ENCODE measurements at places on chromosomes 7 and 10.
A peak's percentile ranks its signal among the peaks of the same experiment; 100 is the strongest.

DNA sequence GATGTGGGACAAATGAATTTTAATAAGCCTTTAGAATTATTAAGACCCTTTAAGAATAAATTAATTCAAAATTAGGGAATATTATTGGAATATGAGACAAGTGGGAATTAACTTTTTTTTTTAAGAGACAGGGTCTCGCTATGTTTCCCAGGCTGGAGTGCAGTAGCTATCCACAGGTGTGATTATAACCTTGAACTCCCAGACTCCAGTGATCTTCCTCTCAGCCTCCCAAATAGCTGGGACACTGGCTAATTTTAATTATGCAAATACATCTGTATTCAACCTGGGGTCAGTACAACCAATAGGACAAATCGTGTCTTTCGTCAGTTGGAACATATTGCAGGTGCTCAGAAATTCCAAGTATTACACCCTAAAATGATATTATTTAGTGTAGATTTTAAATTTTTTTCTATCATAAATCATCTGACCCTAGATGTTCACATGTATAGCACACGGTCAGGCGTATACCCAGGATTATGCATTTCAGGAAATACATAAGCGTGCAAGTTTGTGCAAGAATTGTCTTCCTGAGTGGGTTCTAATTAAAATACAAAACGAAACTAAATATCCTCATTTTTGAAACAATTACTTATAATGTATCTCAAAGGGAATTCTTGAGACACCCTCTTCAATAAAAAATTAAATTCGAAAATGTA is 1.2 kb downstream of the NT5C3A start:
- no peak for DNase-seq

DNA sequence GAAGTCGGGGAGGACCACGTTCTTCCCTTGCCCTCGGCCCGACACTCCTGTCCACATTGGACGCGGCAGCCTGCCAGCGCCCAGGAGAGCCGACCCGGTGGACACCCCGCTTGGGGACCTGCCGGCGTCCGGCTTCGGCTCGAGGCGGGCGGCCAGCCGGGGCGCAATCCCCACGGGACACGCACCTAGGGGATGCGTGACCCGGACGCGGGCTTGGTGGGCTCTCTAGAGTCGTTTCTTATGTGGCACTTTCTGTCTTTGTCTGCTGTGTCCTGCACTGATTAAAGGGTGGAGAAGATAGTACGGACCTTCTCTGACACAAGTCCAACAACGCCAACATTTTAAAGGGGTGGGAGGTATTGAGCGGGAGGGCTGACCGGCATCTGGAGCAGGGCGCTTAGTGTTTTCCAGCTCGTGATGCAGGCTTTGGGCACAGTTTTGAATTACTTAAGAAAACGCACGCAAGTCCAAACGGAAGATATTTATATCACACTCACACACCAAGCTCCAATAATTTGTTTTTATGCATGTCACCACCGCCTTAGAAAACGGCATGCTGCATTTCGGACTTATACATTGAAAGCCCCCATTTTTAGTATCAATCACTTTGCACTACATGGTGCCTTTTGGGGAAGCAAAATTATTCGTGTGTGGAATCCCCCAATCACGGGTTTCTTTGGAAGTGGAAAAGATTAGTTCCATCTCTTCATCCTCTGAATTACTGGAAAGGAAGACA is 3.9 kb upstream of the SPAG6 start:
- DNase-seq: no peak

DNA sequence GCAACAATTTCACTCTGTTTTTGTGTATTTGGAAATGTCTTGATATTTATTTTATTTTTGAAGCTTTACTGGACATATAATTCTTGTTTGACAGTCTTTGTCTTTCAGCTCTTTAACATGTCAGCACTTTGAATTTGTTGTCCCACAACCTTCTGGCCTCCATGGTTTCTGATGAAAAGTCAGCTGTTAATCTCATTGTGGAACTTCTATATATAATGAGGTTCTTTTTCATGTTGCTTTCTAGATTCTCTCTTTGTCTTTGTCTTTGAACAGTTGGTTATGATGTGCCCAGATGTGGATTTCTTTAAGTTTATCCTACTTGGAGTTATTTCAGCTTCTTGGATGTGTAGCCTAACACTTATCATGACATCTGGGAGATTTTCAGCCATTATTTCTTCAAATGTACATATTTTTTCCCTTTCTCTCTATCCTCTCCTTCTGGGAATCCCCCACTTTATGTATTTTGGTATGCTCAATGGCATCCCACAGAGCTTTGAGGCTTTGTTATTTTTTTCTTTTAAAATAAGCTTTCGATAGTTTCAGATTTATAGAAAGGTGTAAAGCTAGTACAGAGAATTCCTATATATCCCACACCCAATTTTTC is 9.5 kb upstream of the LMTK2 start:
- no peak for DNase-seq

GRCh38 chr10:22374489-22375126 is 29.3 kb downstream of the SPAG6 start:
- DNase-seq: no peak

- DNase-seq: no peak
These were observed 854 bp downstream of the CTBP2 start for GRCh38 chr10:125159486-125159931.

- peak; percentile 21 for DNase-seq
These were observed 27.1 kb downstream of the OGDH start for GRCh38 chr7:44633254-44634186.

GRCh38 chr7:35185908-35186731 is 67.8 kb downstream of the TBX20 start:
- no peak for DNase-seq

DNA sequence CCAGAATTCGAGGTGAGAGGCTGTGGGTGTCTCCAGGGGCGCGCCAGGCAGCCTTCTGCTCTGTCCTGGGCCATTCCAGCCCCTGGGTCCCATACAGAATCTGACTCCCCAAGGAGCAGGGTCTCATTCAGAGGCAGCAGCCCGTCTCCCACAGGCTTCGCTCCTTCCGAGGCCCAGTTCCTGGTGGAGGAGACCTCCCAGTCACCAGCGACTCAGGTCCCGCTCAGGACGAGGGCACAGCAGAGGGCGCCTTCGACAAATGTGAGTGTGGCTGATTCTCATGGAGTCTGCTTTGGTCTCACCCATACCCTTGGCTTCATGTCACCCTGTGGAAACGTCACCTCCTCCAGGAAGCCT is 81.8 kb upstream of the GPR26 start:
- no peak for DNase-seq

DNA sequence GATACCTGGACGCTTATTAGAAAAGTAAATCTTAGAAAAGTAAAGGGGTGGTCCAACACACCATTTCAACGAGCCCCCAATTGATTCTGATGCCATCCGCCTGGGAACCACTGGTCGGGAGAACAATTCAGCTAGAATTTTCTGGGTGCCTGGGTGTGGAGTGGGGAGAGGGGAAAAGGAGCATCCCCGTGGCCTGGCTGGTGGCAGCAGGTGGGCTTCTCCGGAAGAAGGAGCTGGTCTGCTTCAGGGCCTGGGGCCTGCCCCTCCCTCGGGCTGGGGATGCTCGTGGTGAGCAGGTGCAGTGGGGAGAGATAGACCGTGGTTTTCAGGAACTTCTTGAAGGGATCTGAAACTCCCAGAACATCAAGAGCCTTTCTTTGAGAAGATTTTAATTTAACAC is 39.9 kb upstream of the DUSP5 start:
- no peak for DNase-seq

DNA sequence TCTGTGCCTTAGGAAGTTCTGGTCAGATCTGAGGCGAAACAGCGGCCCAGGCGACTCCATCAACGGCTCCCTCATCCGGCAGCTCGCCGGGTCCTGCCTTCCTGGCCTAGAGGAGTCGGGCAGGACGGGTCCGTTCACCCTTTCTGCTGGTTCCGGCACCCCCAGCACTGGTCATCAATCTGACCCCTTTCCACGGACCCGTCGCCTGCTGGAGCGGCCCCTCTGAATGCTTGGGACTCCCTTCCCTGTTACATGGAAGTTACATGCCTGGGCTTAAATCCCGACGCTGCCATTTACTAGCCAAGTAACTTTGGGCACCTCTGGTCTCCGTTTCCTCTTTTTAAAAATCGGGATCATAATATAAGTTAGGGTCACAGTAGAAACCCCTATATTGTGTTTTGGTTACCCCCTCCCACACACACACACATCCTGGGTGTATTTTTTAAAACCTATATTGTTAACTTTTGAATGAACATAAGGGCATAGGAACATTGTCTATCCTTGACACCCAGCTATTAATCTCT is 607 bp upstream of the GGCT start:
- no peak for DNase-seq

GRCh38 chr10:35043796-35044344 is 46.3 kb downstream of the CUL2 start:
- DNase-seq: no peak

DNA sequence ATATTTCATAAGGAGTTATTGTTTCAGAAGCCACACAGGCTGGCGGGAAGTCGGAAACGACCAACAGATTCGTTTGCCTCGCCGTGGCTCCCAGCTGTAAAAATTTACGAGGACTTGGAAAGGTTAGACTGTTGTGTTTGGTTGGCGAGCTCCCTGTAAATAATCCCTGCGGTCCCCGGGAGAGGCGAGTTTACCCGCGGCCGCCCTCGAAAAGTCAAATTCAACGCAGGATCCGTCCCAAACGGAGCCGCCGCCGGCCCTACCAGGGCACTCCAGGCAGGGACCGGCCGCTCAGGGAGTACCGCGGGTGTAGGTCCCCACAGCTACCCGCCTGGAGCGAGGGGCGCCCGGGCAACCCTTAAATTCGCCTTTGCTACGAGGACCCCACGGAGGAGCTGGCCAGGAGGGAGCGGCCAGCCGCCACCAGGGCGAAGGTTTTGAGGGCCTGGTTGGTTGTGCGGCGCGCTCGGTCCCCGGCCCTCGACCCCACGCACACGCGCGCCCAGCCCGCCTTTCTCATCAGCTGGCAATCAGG is 726 bp upstream of the HOXA9 start:
- no peak for DNase-seq

DNA sequence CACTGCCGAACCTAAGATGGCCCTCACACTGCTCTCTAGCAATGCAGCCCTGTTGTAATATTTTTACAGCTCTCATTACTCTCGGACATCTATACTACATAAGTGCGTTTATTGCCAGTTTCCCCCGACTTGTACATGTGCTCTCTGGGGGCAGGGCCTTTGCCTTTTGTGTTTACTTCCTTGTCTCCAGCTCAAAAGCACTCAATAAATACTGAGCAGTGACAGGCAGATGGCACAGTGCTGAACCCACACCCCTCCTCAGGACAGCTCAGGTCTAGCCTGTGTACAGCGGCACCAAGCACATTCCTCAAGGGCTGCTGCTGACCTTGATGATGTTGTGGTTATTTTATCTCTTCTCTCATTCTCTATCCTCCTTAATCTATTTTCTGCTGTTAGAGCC is 68.0 kb upstream of the ELMO1 start:
- DNase-seq: no peak

DNA sequence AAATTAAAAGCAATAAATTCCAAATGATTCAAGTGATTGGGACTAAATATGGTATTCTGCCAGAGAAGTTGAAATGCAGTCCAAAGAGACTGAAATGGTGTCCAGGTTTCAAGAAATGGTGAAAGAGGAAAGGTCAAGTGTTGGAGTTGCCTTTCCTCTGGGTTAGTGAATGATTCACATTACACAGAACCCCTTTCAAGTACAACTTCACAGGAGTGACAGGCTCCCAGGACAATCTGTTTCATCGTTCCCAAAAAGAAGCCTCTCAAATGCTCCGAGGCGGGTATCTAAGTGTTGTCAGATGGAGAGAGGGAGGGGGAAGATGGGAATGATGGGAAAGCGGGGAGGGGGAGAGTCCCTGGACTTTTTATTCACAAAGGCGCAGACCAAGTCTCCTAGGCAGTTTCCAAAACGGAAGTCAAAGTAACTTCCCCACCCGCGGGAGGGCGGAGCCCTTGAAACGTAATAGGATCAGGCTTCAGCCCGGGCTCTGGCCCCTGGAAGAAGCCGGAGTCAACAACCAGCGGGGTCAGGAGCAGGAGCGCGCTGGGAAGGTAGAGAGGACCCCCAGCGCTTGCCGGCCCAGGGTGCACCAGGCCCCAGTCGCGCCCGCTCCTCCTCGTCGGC is 754 bp downstream of the SLC25A13 start:
- no peak for DNase-seq

DNA sequence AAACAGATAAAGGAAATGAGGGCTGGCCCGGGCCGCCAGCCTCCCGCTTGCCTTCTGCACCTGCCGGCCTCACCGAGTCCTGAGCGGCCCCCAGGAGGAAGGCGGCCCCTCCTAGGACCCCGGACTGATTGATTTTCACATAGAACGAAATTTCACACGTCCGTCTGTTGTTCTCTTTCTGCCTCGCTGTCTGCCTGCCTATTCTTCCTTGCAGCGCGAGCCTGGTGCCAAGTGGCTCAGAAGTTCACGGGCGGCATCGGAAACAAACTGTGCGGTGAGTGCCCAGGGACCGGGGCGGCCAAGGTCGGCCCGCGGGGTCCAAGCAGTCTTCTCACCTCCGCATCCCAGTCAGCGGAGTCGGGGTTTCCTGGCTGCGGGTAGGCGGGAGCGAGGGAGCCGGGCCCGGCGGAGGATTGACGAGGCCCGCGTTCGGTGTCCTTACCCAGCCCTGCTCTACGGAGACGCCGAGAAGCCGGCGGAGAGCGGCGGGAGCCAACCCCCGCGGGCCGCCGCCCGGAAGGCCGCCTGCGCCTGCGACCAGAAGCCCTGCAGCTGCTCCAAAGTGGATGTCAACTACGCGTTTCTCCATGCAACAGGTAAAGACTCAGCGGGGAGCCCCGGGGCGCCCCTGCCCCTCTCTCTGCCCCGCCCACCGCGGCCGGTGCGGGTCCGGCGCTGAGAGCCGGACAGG is 967 bp downstream of the GAD2 start:
- no peak for DNase-seq

DNA sequence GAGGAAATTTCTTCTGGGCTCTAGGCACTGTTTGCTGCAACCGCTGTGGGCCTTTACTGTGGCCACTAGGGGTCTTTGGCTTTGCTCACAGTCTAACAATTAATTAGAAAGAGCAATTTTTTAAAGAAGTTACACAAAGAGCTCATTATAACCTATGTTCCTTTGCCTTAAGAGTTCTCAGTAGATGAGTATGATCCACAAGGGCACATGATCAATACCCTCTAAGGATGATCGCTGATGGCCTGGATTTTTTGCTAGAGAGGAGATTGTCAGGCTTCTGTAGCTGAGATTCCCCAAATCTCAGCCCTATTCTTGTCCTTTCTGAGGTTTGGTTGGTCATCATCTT is 80.8 kb upstream of the RHOBTB1 start:
- no peak for DNase-seq

GRCh38 chr10:78905015-78905956 is 163.5 kb upstream of the ZMIZ1 start:
- DNase-seq: no peak
